NCI-H1105 (cell line): ENCODE measurements at places on chromosomes 13 and 19.
A peak's percentile ranks its signal among the peaks of the same experiment; 100 is the strongest.

GRCh38 chr13:43666403-43666802 lies 120.4 kb downstream of the ENOX1 start:
- no peak for DNase-seq

DNA sequence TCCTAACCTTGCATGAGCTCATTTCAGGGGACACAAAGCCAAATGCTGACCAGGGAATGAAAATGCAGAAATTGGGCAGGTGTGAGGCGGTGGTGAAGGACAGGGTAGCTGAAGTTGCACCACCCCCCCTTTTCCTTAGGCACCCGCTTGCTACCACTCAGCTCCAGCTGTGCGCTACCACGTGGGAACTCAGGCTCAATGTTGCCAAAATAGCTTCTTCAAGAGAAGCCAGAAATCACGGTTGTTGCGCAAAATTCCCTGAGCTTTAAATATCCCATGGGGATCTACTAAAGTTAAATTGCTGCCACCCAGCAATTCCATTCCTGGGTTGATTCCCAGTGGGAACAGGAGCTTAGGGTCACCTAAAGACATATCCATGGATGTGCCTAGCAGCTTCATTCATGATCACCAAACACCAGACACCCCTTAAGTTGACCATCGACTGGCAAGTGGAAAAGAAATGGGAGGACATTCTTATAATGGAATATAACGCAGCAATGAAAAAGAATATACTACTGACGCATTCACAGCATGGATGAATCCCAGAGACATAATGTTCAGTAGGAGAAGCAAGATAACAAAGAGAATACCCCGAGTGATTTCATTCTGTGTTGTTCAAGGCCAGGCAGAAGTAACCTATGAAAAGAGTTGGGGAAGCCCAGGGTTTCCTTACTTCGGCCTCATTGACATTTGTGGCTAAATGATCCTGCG lies 12.8 kb upstream of the ADGRL1 start:
- no peak for DNase-seq

- DNase-seq = no peak
Observed at GRCh38 chr19:47106821-47107201, 6.8 kb downstream of the ZC3H4 start.

DNA sequence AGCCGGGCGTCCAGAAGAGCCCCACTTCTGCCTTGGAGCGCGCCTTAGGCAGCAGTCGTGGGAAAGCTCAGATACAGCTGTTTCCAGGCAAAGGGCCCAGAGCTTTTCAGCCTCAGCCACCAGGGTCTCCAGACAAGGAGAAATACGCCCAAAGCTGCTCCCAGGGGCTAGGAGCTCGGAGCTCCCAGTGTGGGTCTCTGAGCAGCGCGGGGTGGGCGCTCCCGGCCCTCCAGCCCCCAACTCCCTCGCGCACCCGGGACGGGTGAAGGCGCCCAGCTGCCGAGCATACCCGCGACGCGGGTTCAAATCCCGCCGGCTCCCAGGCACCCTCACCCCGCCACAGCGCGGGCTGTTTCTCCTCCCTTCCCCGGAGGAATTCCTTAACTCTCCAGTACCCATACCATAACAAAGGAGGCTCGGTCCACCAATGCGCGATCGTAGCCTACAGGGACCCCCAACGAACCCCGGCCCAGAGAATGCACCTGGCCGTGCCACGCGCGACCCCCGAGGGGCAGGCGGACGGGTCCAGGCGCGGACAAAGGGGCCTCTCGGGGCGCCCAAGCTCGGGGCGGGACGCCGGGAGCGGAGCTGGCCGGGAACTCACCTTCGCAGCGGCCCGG lies 507 bp downstream of the COL4A1 start:
- no peak for DNase-seq

- DNase-seq = no peak
Observed at GRCh38 chr19:42204664-42205063, 12.8 kb downstream of the DEDD2 start.

DNA sequence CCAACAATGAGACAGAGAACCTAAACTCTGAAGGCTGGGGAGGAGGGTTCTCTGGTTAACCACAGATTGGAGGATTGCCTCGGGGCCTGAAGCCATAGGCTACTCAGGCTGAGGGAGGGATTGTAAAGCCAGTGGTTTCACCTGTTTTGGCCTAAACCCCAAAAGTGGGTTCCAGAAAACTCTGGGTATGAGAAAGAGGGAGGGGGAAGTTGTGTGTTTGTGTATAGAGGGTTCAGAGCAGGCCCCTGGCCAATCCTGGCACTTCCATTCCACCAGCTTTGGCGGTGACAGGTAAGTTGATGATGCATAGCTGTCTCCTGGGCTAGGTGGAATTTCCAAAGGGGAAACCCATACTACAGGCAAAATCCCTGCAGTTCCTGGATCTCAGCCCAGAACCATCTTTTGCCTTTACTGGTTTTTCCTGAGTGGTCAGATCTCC lies 13.5 kb upstream of the CCDC97 start:
- DNase-seq = no peak

DNA sequence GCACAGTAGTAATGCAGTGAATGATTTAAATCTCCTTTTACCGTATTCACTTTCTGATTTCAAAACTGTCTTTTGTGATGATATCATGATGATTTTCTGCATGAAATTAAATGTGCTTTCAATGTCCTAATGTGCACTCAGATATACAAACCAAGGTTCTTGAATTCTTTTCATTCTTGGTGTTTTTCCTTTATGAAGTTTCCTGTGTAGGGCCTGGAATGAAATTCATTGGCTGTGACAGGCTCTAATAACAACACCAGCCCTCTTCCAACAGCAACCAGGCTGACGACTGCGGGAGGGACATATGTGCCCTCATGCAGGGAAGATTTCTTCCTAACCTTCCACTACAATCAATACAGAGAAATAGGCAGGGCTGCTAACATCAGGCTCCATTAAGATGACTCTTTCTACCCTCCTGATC lies 1052.0 kb downstream of the DIAPH3 start:
- DNase-seq = no peak

DNA sequence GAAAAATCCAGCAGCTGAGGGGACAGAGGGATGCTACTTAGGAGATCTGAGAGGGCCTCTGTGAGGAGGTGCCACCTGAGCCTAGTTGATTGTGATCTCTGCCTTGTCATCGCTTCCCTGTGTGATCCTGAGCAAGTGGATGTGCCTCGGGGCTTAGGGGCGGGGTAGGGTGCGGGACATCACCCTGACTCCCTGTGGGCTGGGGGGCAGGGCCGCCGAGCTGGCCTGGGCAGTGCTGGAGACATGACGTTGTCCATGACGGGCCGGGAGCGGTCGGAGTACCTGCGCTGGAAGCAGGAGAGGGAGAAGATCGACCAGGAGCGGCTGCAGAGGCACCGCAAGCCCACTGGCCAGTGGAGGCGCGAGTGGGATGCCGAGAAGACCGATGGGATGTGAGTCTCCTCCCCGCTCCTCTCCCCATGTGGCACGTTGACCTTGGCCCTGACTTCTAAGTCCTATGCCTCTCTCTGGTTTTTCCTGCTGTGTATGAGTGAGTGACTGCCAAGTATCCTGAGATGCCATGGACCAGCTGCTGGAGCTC lies 8.2 kb upstream of the INAFM1 start:
- DNase-seq = no peak

GRCh38 chr13:62512194-62513141 lies 1096.8 kb upstream of the PCDH20 start:
- DNase-seq = peak; percentile 55

DNA sequence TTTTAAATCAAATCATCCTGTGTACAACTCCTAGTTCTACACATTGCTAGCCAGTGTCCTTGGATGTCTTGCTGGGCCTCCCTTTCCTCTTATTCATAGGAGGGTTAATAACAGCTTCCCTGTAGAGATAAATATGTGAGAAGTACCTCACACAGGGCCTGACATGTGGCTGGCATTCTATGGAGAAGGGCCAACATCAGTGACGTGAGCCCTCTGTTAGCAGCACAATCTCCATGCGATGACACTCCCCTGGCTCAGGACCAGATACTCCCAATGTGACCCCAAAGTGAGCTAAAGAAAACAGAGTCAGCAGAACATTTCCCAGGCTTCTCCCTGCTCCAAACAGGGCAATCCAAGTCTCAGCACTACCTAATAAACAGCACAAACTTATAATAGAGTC lies 818.4 kb downstream of the DIAPH3 start:
- DNase-seq = no peak

- DNase-seq = no peak
Observed at GRCh38 chr13:88707646-88708045, 1036.5 kb downstream of the SLITRK5 start.

DNA sequence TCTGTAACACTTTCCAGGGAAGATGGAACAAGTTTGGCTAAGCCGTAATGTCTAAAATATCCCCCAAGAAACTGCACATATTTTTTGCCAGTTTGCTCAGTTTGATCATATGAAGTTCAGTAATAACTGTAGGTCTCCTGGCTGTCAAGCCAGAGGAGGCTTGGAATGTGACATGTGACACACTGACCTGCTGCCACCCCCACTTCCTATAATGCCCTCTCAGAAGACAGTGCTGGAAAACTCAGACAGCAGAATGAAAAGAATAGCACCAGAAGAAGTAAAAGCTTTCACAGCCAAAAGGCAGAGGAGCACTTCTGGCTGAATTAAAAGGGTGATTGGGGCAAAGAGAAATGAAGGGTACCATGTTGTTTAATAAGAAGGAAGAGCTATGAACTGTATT lies 67.4 kb upstream of the UBAC2 start:
- no peak for DNase-seq

DNA sequence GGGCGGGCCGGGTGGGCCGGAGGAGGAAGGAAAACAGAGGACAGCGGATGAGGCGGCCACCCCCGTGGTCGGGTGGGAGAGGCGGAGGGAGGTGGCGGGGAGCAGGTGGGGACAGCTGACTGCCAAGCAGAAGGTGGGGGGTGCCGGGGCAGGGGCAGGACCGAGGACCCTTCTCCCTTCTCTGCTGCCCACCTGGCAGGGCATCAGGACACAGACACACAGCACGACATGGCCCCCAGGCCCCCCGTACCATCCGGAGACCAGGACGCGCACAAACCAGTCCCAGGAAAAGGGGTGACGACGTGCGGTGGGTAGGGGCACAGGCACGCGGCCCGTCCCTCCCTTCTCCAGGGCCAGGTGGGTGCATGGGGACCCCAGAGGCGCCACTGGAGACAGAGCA lies 11.0 kb upstream of the CACTIN start:
- DNase-seq = no peak

DNA sequence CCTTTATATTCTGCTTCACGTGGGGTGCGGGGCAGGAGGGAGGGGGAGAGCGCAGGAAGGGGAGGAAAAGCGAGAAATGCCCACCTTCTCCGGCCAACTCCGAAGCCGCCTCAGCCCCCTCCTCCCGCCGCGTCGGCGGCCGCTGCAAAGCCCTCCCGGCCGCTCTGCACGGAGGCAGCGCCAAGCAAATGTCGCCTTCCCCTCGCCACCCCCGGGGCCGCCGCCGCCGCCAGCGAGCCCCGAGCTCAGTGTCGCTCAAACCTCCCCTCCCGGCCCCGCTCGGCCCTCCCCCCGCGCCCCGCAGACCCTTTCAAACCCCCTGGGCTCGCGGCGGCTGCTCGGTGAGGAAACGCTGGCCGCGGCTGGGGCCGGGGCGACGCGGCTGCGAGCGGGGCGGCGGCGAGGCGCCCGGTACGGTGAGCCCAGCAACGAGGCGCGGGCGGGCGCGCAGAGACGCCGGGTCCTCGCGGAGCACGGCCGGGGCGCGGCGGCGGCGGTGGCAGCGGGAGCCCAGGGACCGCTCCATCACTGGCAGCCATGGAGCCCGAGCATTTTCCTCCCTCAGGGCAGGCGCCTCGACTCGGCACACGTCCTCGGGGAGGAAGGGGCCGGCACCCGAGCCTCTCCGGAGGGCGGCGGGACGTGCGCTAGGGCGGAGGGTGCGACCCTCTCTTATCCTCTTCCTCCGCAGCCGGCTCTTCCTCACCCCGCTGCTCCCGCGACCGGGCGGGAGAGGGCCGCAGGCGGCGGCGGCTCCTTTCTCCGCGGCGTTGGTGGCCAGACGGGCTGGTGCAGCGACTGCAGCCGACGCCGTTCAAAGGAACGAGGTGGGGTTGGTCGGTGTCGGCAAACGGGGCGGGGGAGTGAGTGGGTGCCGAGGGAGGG lies 463 bp upstream of the TSC22D1 start:
- no peak for DNase-seq

- DNase-seq = no peak
Observed at GRCh38 chr19:42089191-42089750, 13.3 kb downstream of the ZNF574 start.

DNA sequence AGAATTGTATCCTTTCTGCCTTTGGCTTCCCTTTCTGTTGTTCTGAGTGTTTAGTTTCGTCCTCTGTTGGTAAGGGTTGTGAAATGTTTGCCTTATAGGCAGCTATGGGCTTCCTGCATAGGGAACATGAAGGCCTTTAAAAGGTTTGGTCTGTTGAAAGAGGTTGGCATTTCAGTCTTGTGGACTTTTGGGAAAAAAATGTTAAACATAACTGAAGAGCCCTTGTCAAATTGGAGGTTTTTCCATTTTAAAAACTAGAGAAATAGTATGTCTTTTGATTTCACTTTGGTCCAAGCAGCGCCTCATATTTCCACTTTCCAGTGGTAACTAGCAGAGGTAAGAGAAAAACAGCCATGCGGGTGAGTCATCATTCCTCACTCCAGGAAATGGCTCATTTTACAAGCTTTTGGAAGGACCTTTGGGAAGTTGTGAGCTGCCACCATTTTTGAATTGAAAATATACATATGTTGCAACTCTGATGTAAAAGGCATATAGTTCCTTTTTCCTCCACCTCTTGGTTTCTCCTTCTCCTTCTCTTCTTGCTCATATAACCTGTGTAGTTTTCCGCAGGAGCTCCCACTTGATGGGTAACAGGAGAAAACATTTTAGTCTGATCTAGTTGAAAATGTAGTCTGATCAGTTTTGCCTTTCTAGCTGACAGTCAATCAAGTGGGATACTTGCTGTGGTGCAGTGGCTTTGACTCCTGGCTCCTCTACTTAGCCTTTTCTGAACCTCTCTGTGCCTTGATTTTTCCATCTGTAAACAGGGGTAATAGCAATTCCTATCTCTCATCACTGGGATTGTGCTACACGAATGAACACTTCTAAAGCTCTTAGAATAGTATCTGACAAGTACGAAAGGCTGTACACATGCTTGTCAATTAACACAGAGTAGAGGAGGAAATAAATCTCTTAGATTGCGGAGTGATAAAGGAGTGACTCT lies 23.0 kb downstream of the GPC6 start:
- no peak for DNase-seq
